ENCODE measurements at places on chromosomes 4 and X.

DNA sequence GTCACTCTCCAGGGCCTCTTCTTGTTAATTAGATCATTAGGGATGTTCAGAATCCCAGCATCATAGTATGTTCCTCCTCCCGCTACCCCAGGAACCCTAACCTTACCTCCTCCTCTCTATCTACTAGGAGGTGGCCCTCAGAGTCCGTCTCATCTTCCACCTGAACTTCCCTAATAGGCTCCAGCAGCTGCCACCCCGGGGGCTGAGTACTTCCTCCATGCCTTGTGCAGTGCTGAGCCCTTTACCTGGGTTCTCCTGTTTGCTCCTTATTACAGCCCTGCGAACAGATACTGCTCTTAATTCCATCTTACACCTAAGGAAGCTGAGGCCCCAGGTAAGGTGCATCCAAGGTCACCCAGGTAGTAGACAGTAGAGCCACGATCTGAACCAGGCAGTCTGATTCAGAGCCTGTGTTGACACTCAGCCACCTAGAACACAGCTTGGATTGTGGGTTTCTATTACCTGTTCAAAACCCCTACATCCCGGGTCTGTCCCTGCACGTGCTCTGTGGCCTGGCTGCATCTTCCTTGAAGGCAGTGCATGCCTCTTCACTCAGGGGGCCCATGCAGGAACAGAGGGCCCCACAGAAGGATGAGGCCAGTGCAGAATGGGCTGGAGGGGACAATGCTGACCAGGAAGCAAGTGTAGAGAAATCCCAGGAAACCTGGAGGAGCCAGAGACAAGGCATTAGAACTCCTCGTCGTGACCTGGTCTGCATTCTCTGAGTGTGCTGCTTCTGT, 51.4 kb upstream of the MSANTD1 start:
- no peak for DNase-seq

- DNase-seq = peak; percentile 42
These were observed 552.6 kb downstream of the PPARGC1A start for GRCh38 chr4:23337292-23337691.

- no peak for DNase-seq
These were observed 158.3 kb upstream of the AADAT start for GRCh38 chr4:170248029-170248428.

DNA sequence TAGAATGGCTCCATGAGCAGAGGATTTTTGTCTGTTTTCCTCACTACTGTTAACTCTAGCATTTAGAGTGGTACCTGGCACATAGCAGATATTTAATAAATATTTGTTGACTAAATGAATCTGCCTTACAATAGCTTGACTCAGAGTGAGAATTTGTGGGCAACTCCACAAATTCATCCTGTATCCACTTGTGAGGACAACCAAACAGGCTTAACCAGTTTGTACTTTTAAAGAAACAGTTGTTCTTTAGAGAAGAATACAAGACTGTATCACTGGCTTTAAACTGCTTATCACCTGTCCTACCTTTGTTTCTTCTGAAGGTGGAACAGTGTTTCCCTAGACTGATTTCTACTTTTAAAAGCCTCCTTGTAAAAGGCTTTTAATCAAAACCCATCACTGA, 141.3 kb upstream of the SH3RF1 start:
- DNase-seq = no peak

DNA sequence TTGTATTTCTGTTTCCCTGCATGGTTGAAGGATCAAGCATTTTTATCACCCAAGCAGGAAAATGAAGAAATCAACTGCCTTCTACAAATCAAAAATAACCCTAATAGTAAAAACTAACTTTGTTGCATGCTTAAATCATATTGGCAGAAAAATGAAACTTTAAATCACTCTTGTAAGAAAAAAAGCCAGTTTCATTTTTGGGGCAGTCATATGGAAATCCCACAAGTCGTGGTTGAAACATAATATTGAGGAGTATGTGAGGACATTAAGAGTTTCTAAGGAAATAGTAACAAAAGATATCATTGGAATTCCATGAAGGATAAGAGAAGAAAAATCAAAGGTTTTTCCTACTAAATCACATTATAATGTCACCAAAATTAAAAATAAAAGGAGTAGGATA, 8.4 kb downstream of the TEC start:
- DNase-seq = no peak

DNA sequence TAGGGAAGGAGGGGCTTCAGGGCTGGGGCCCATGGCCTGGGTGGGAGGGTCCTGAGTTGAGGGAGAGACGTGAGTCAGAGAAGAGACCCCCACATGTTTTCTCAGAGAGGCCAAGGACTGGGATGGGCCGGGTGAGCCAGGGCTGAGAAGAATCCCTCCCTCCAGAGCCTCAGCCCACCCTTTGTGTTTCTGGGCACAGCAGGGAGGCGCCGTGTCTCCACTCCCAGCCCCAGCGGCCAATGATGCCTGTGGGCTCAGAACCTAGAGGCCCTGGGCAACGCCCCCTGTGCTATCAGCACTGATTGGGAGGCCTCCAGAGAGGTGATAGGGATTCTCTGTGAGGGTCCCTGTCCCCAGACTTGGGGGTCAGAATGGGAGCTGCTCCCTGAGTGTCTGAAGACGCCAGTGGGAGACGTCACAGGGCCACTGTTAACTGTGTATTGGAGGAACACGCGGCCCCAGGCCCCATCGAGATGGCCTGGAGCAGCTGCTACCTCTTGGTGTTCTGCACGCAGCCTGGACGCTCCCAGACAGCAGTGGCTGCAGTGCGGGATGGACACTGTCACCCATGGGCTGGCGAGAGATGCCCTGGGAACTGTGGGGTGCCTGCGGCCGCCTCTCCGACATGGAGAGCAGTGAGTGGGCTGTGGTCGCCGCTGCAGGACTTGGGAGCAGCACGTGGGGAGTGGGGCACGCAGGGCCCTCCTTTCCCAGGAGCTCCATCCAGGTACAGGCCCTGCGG, 8.5 kb downstream of the FGFRL1 start:
- DNase-seq = no peak

GRCh38 chr4:55159851-55160250, 34.5 kb upstream of the KDR start:
- no peak for DNase-seq

DNA sequence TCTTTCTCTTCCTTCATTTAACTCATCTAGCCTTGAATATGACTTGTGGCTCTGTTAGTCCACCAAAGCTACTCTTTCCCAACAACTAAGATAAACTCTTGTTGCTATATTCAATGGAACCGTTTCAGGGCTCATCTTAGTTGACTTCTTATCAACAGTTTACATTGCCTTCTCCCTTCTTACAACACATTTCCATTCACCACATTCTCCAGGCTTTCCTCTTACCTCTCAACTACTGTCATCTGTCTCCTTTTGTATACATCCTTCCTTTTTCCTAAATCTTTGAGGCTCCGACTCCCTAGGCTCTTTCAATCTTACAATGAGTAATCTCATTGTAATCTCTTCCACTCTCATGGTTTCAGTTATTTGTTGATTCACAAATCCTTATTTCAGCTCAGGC, 58.5 kb downstream of the NCAPG start:
- DNase-seq = no peak

All from MM.1S (cell line).